GM06990 (cell line): ENCODE measurements at places on chromosomes 11 and 22.

GRCh38 chr11:235997-236773 lies at the start of gene SIRT3:
Gene SIRT3 (minus strand): TSS chr11:236342. CDS start chr11:236328, 14 bp downstream.
- DNase-seq: peak; percentile 82

DNA sequence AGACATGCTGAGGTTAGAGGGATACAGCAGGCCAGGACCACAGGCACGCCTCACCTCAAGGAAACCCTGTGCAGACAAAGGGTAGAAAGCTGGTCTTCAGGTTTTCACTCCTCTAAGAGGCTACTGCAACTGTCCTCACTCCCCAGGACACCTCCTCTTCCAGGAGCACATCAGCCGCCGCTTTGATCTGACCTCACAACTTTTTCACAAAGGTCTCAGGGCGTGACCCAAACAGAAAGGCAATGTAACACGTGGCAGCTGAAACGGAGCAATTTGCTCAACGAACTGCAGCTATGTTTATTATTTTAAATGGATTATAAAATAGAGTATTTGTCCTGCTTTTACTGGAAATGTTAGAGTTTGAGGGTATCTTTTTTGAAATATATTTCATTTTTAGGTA lies 46.1 kb downstream of the LARGE1 start:
- DNase-seq: no peak

GRCh38 chr22:48376936-48377712 lies 1450.5 kb downstream of the BRD1 start:
- no peak for DNase-seq

- DNase-seq: no peak
Measured at GRCh38 chr22:48874956-48875355, 952.7 kb downstream of the BRD1 start.

- DNase-seq: no peak
Measured at GRCh38 chr11:128330203-128330602, 257.2 kb downstream of the ETS1 start.

DNA sequence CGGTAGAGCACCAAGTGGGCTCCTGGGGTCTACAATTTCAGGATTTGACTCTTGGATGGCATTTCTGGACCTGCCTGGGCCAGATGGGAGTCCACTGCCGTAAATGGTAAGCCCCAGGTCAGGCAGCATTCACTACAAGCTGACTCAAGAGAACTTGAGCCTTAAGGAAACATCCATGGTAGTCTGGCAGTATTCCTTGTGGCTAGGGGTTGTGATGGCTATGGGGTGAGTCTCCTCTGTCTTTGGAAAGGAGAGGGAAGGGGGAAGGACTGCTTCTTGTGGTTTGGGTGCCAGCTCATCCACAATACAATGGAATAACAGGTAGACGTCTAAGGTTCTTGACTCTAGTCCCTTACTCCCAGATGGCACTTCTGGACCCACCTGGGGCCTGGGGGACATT lies 32.3 kb upstream of the POU2AF2 start:
- DNase-seq: no peak
